ENCODE measurements at places on chromosomes 6 and 20. TPM values are rescaled to one million over a fixed set of nuclear protein-coding genes. Genes with fewer than 3 reads are reported as not detected.

LY6G5C gene
- total RNA-seq: 2.4 TPM

ADGRG6 gene
- 1.5 TPM for total RNA-seq

ANKEF1 gene
- total RNA-seq: 1.3 TPM

HLA-F gene
- total RNA-seq: 25.5 TPM

TGM2 gene
- 356 TPM for total RNA-seq

ZSCAN23 gene
- total RNA-seq: 1.6 TPM
